ENCODE measurements at places on chromosomes 13 and 19. TPM values are rescaled to one million over a fixed set of nuclear protein-coding genes. Genes with fewer than 3 reads are reported as not detected.

TMEM238 gene
- 6.0 TPM for total RNA-seq

COX6B2 gene
- total RNA-seq, result not detected

SPC24 gene
- 0.60 TPM for total RNA-seq

SH2D3A gene
- 0.79 TPM for total RNA-seq

SLC25A42 gene
- total RNA-seq, result 10.8 TPM

DLEU7 gene
- 0.44 TPM for total RNA-seq

ECSIT gene
- 71.6 TPM for total RNA-seq

DNA sequence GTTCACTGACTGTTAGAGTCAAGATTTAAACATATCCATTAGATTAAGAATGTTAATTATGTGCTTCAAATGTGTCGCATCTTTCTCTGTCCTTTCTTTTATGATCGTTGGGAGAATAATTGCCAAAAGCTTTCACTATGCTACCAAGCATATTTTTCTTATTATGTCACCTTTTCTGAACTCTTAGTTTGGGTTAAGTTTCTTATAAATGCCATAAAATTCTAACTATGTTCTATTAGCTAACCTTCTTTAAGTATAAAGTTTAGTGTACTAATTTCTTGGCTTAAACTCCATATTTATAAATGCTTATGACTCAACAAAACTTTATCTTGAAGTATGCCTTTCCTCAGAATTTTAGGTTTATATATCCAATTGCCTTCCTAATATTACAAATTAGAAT is 1759.4 kb downstream of the PCDH9 start:
- DNase-seq, result no peak

GRCh38 chr13:41590122-41590521 is 132.8 kb downstream of the RGCC start:
- no peak for DNase-seq

GRCh38 chr13:73913079-73913740 is 221.0 kb downstream of the KLF12 start:
- DNase-seq, result no peak

DNA sequence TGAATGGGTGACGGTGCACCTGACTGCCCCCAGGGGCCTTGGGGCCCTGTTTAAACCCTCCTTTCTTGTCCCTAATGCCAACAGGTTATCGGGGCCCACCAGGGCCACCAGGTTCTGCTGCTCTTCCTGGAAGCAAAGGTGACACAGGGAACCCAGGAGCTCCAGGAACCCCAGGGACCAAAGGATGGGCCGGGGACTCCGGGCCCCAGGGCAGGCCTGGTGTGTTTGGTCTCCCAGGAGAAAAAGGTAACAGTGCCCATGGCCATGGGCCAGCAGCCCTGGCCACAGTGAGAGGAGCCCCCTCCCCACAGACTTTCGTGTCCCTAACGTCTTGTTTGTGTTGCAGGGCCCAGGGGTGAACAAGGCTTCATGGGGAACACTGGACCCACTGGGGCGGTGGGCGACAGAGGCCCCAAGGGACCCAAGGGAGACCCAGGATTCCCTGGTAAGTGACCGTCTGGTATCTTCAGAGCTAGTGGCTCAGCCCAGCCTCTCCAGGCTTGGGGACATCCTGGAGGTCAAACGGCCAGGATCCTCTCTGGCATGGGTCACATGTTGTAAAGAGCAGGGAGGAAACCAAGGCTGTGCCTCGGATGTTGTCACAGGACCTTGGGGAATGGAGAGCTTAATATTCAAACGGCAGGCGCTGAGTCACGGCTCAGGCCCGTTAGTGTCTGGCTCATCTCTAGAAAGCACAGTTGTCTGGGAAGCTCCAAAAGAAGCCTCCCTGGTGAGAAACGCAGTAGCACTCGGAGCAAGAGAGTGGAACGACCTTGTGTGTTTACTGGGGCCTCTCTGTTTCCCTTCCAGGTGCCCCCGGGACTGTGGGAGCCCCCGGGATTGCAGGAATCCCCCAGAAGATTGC is 58.3 kb downstream of the RAB20 start:
- peak; percentile 96 for DNase-seq

DNA sequence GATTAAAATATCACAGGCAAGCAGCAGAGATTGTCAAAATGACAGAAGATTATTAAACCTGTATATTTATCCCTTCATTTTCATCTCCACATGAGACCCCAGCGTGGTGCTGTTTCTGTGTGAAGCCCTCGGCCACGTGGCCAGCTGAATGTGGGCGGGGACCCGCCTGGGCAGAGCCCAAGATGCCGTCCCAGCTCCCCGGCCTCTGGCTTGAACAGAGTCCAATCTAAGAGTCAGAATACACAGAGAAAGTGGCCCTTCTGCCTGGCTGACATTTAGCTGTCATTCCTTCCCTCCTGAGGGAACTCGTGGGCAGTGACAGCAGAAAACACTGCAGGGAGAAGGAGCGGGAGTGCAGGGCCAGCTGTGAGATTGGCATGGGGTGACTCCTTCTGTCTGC is 34.9 kb upstream of the UQCRFS1 start:
- peak; percentile 35 for DNase-seq

GRCh38 chr19:29676586-29676985 is 11.3 kb downstream of the PLEKHF1 start:
- DNase-seq, result no peak

GRCh38 chr13:24083722-24084421 is 76.6 kb upstream of the SPATA13 start:
- DNase-seq, result no peak

- DNase-seq, result peak; percentile 53
Observed at GRCh38 chr13:109787135-109787954, 962 bp upstream of the IRS2 start.

DNA sequence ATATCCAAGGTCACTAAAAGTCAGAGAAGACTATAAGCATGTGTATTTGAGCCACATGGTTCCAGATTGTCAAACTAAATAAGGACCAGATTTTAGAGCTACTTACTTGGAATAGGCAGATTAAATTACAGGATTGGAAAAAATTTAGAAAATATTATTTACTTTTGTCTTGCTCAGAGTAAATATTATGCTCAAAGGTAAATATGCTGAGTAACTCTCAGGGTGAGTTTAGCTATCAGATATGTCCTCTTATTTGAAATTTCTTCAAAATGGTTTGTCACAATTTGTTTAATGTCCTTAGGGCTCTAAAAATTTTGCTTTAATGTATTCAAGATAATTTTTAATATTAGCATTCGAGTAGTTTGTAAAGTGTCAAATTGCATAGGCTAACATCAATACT is 2455.2 kb downstream of the PCDH9 start:
- DNase-seq, result no peak

- no peak for DNase-seq
Observed at GRCh38 chr13:110341445-110342244, 34.6 kb downstream of the COL4A2 start.

- DNase-seq, result no peak
Observed at GRCh38 chr19:17321655-17322489, 12.5 kb downstream of the DDA1 start.

GRCh38 chr19:3142292-3142670 is 6.4 kb downstream of the GNA15 start:
- DNase-seq, result no peak

DNA sequence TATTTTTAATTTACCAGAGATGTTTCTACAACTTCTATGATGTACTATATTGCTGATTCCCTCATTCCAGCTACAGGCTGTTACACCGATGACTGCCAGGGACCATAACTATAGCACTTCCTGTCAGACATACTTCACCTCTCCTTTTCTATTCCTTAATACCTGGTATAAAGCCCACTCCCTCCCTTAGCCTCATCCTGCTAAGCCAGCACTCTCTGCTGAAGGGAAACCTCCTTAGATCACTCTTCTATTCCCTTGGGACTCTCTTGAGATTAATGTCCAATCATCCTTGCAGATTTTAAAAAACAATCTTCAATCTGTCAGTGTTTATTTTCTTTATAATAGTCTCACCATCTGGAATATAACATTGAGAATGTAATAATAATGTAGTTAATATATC is 127.9 kb downstream of the DIAPH3 start:
- no peak for DNase-seq

- DNase-seq, result no peak
Observed at GRCh38 chr19:51903192-51903591, 1.6 kb downstream of the ZNF649 start.

- DNase-seq, result no peak
Observed at GRCh38 chr13:113053376-113053775, 52.2 kb upstream of the F7 start.

DNA sequence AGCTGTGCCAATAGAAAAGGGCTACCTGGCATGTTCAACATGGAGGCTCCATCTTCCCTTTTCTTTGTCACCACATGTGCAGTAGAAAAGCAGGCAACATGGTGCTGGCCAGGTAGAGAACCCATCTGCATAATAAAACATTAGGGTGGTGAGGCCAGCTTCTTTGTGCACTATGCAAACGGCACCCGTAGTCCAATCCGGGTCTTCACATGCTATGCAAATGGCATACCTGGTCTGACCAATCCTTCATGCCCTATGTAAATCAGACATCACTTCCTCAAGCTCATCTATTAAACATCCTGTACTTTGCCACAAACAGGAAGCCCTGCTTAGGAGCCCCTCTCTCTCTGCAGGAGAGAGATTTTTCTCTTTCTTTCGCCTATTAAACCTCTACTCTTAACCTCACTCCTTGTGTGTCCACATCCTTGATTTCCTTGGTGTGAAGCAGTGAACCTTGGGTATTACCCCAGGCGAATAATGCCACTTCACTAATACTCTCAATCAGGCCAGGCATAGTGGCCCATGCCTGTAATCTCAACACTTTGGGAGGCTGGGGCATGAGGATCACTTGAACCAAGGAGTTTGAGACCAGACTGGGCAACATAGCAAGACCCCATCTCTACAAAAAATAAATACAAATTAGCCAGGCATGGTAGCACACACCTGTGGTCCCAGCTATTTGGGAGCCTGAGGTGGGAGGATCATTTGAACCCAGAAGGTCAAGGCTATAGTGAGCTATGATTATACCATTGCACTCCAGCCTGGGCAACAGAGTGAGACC is 111.3 kb upstream of the MRI1 start:
- DNase-seq, result no peak

GRCh38 chr19:11234486-11235075 is 4.8 kb upstream of the ANGPTL8 start:
- DNase-seq, result peak; percentile 81

DNA sequence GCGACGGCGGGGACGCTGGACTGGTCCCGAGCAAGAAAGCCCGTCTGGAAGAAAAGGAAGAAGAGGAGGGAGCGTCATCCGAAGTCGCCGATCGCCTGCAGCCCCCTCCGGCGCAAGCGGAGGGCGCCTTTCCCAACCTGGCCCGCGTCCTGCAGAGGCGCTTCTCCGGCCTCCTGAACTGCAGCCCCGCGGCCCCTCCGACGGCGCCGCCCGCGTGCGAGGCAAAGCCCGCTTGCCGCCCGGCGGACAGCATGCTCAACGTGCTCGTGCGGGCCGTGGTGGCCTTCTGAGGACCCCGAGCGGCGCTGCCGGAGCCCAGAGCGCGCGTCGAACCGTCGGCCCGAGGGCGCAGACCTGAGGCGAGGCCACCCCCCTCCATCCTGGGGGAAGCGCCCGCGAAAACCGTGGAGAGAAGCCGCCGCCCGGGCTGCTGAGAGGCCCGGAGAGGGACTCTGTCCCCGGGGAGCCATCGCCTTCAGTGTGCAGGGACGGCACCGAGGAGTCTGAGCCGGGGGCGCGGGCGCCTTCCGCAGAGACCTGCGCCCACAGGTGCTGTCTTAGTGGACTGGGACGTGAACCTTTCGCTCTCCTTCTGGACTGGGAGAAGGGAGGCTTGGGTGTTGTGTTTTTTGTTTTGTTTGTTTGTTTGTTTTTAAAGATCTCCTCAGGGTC is 3.5 kb downstream of the IER2 start:
- DNase-seq, result peak; percentile 45

DNA sequence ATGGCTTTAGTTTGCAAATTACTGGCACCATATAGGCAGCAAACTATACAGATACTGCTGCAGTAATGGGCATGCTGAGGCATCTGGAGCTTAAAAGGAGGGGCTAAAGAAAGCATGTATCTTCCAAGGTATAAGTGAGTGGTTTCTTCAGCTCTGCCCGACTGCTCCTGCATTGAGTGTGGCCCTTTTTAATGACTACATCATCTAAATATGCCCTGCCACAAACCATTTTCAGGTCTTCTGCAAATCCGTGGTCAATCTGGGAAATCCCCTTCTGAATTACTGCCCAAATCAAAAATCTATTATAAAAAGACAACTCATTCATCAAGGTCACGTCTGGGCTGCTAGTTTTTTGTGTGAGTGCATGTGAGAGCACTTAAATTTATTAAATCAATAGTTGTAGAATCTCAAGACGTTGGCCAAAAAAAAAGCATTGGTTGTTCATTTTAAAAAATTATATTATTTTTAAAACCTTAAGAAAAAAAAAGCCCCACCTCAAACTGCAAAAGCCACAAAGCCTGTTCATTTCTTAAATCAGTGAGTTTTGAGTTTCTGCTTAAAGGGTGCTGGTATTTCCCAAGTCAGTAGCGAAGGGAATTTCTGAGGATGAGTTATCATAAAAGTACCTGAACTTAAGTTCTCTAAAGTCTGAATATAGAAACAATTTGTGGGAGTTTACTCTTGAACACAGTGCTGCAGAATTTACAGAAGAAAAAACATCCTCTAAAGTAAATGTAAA is 16.3 kb downstream of the LCP1 start:
- no peak for DNase-seq

DNA sequence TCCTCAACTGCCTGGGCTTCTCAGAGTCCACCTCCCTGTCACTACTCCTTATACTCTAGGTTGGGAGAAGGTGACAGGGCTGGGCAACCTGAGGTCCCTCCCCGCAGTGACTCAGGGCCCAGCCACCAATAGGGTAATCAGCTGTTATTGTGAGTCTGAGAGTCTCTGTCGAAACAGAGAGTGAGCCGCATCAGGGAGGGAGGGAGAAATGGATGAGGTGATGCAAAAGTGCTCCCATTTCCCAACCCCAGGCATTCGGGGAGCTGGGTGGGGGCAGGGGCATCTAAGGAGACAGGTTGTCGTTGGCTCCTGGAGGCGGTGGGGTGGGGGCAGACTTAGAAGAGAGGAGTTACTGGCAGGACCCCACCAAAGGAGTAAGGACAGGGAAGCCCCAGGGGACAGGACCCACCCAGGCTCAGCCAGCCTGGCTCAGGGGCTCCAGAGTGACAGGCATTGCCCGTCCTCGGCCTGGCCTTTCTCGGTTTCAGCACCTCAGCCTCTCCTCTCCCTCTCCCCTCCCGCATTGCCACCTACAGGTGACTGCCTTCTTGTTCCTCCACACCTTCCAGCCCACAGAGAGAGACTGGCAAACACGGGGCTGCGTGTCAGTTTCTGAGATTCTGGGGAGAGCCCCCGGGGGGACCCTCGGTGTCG is at the start of gene DMKN:
DMKN (minus strand) TSS at position 22 of the 654 bp plus-strand sequence. CDS start 174 bp downstream, outside the sequence.
- DNase-seq, result no peak

DNA sequence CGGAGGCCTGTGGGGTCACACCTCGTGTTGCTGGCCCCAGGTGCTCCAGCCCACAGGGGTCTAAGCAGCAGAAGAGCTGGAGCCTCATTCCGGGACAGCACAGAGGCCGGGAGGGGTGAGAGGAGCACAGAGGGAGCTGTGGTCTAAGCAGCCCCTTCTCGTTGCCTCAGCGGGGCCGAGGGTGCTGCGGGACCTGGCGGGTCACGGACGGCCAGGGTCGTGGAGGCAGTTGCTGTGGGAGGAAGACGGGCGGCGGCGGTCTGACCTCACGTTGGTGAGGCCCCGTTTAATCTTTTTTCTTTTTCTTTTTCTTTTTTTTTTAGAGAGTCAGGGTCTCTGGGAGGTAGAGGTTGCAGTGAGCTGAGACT is 21.7 kb downstream of the PIAS4 start:
- DNase-seq, result no peak

Data from adrenal gland (tissue), 19 donors.